Stimulated activated CD8-positive, alpha-beta memory T cell treated with anti-CD3 and anti-CD28 coated beads, Interleukin-15, amount 100 ng/mL, for 4 hours (primary cell): ENCODE measurements at places on chromosomes 11 and 22.

GRCh38 chr11:58626934-58627483 lies 4.5 kb downstream of the CNTF start:
- DNase-seq, result no peak

DNA sequence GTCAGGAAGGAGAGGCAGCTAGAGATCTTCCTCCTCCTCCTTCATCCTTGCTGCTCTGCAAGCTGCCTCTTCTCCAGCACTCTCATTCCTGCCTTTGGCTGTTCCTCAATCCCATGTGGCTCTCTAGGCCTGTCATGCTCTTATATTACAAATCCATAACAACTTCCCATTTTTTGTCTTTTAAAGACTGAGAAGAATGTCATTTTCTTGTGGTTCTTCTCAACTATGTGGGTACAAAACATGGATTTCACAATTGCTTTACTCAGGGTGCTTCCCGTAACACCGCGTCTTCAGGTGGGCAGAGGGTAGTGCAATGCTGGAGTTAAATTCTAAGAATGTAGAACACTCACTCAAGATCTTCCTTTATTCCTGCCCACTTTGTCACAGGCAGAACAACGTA lies 6.8 kb upstream of the CAT start:
- DNase-seq, result no peak

DNA sequence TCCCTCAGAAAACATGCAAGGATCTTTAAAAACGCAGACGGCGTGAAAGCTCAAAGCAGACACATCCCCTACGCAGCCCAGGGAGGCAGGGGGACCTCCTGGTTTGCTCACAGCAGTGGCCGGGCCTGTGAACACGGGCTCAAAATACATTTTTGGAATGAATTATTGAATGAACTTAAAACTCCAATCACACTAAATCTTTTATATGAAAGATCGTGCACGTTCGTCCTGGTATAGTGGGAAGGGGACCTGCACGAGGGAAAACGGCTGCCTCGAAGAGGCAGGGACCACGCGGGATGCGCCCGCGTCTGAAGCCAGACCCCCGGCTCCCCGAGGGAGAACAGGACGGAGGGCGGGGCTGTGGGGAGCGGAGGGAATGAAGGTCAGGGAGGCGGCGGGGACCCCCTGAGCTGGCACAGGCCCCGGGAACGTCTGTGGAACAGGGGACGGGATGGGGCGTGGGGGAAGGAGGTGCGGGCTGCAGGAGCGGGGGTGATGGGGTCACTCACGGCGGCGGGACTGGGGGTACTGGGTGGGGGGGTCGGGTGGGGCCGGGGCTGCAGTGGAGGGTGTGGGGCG lies 1.3 kb upstream of the PANX2 start:
- no peak for DNase-seq

- DNase-seq, result no peak
Observed at GRCh38 chr11:131145791-131146190, 224.6 kb upstream of the NTM start.
